ENCODE measurements at places on chromosomes 4 and X. TPM values are rescaled to one million over a fixed set of nuclear protein-coding genes. Genes with fewer than 3 reads are reported as not detected.

HMX1 gene
- not detected for total RNA-seq

UNC5C gene
- total RNA-seq: 6.6 TPM

GRCh38 chr4:113837397-113837796 is 75.9 kb upstream of the CAMK2D start:
- DNase-seq: no peak

DNA sequence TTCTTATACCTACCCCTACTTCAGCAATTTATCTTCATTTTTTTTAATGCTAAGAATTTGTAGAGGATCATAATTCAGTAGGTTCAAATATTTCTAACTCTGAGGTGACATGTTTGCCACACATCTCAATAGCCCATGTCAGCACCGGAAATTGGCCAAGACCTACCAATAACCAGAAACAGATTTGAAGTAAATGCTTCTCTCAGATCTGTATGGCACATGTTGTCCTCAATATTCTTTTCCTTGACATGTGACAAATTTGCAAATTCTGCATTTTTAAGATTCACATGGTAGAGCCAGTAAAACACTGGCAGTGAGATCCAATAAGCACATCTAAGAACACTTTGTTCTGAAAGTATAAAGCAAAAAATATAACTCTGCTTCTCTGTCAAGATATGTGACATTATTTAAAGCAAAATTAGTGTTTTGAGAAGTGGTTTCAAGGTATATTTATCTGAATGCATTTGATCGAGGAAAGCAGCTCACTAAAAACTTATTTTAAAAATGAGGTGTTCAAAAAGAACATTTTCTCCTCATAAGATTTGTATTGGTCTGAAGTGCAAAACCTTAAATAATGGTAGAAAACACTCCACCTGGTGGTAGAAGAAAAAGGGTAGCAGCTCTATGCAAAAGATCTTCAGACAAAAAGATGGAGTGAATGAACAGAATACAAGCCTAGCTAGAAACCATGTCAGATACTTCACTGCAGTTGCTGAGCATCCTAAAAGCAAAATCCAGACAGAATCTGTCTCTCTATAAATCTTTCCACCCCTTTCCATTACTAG is 513.8 kb upstream of the FAM241A start:
- no peak for DNase-seq
